ENCODE measurements at places on chromosomes 13 and 19. TPM values are rescaled to one million over a fixed set of nuclear protein-coding genes. Genes with fewer than 3 reads are reported as not detected.

DNA sequence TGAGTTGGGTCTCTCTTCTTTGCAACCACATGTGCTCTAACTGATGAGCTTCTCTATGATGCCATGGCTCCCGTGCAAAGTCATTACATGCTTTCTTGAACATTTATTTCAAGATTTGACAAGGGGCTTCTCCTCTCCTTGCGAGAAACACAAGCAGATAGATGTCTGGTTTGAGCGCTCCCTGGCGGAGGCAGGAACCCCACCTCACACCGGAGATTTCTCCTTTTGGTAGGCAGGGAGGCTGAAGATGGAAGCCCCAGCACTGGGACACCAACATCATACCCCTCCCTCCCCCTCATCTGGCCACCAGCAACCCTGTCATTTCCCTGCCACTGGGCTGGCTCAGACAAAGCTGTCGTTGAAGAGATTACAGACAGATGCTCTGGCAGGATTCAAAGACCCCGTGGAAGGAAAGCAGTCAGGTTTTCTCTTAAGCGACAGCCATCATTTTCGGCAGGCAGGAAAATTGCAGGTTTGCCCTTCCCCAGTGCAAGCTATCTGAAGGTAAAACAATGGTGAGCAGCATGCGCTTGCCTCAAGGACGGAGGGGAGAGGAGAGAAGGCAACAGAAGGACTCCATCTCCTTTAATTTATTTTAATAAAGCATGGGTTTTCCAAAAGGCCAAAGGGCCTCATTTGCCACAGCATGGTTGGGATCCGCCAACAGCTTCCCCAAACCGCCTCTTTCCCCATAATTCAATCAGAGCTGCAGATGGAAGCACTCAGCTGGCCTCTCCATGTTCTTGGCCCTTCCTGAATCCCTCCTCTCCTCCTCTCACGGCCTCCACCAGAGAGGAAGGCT, 344.1 kb upstream of the TSHZ3 start:
- no peak for DNase-seq

The TSHZ3 gene
- not detected for total RNA-seq

The CD37 gene
- not detected for total RNA-seq

DNA sequence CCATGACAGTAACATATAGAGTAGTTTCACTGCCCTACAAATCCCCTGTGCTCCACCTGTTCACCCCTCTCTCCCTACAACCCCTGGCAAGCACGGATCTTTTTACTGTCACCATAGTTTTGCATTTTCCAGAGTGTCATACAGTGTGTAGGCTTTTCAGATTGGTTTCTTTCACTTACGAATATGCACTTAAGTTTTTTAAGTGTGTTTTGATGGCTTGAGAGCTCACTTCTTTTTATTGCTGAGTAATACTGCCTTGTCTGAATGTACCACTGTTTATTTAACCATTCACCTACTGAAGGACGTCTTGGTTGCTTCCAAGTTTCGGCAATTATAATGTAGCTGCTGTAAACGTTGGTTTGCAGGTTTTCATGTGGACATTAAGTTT, 175.1 kb downstream of the ITGBL1 start:
- DNase-seq: no peak
